ENCODE measurements at places on chromosomes 11 and 22.

DNA sequence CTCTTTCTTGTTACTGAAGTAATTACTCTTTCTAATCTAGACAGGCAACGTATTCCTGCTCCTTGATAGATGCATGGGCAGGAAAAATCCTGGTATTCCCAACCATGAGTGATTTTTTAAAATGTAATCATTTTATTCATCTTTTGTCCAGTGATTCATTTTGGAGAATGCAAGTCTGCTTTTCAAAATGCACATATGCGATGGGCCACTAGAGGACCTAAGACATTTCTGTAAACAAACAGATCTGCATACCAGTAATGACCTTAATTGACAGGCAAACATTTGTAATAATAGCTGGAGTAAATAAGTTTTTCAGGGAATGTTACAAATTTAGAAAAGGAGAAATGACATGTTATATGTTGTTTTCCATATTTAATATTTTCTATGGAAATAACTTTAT, 1167.6 kb downstream of the JRKL start:
- no peak for DNase-seq

DNA sequence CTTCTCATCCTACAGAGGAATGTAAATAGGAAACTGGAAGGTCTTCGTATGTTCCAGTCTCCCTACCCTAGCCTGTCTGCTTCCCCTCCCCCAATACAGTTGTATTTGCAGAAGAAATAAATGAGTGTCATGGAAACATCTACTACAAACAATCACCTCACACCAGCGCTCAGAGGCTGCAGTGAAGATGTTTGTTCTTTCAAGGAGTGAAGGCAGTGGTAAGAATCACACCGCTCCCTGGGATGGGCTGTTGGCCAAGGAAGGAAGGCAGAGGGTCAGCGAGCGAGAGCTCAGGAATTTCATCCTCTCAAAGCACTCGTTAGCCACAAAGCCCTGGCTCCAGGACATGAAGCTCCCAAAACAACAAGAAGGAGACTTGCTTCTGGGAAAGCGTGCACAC, 1.1 kb upstream of the IGSF9B start:
- DNase-seq = no peak

- no peak for DNase-seq
Observed at GRCh38 chr11:33895752-33896137, 3.9 kb upstream of the LMO2 start.

GRCh38 chr22:45235101-45235777, 5.5 kb downstream of the KIAA0930 start:
- DNase-seq = no peak

DNA sequence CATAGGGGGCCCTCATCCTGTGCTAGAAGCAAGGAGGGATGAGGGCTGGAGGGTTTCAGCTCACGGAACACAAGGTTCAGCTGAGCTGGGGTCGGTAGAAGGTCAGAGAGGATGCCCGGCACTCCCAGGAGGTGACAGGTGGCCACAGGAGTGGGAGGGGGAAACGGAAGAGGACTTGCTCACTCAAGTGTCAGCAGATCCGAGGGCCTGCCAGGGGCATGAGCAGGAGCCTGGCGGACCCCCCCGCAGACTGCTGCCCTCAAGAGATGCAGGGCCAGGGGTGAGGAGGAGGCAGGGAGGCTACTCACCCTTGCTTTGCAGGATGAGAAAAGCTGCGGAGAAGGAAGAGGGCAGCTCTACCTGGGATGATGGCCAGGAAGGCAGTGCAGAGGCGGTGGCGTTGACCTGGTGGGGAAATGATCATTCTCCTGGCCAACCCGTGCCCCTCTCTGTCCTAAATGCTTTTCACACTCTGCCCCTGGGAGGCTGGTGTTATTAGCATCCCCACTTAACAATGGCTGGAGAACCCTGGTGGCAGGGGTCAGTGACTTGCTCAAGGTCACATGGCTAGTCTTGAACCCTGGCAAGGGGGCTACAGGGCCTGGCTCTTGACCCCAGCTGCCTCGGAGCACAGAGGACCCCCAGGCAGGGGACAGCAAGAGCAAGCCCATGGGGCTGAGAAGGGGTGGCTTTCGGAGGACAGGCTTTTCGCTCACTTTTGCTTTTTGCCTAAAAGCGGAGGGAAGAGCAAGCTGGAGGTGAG, 30.1 kb upstream of the CSNK1E start:
- DNase-seq = peak; percentile 40

DNA sequence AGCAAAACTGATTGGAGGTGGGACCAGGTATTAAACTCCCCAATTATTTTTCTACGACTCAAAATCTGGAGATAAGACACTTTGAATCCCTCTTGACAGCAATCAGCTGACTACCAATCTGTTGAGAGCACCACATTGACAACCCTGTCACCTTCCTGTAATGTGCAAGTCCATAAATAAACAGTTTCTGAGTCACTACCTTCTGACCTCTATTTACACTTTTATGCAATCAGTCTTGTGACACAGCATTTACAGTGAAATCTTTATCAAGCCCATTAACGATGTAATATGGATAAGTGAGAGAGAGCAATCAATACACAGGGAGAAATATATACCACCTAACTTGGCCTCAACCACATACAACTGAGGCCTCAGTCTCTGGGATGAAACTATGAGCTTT, 283.7 kb upstream of the ANO5 start:
- DNase-seq = no peak

DNA sequence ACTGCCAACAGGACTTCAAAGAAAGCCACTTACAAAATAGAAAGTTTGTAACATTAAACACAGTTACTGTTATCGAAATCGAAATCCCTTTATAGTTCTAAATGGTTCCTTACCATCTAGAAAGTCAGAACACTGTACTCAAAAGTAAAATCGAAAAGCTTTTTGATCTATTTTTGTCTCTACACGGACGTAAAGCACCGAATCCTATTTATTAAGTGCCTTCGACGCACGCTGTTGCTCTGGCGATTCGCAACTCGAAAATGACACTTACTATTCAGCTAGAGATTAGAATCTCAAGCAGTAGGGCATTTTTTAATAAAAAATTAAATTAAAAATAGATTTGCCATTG, 78.3 kb downstream of the LARGE1 start:
- no peak for DNase-seq

GRCh38 chr11:115700981-115701875, 197.0 kb upstream of the CADM1 start:
- DNase-seq = no peak

DNA sequence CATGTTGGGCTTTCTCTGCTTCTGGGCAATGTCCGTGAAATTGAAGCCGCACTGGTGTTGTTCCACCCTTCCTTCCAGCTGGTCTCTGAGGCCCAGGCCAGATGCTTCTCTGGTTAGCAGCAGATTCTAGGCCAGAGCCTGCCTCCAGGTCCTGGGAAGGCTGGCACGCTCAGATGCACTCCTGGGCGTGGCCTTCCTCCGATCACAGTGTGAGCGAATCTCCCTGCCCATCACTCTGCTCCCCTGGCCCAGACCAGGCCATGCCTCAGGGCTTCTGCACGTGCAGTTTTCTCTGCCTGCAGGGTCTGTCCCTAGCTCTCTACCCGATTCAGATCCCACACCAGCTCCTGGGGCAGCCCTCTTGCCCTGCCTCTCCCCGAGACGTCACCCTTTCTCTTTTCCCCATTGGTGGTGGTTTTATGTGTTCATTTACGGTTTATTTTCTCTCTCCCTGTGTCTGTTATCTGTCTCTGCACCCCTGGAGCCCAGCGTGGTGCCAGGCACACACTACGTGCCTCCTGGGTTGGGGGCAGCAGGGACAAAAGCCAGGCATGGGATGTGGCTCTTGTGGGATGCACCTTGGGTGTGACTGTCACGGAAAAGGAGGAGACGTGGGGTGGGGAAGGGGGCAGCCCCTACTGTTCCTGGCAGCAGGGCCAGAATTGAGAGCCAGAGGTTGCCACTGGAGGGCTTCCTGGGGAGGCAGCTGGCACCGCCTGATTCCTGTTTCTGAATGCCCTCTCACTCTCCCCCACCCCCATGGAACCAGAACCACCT, 66.0 kb downstream of the KCNQ1 start:
- no peak for DNase-seq

GRCh38 chr22:41827671-41828070, 5.2 kb upstream of the SREBF2 start:
- no peak for DNase-seq

GRCh38 chr22:36280379-36280778, 27.4 kb downstream of the APOL1 start:
- no peak for DNase-seq

DNA sequence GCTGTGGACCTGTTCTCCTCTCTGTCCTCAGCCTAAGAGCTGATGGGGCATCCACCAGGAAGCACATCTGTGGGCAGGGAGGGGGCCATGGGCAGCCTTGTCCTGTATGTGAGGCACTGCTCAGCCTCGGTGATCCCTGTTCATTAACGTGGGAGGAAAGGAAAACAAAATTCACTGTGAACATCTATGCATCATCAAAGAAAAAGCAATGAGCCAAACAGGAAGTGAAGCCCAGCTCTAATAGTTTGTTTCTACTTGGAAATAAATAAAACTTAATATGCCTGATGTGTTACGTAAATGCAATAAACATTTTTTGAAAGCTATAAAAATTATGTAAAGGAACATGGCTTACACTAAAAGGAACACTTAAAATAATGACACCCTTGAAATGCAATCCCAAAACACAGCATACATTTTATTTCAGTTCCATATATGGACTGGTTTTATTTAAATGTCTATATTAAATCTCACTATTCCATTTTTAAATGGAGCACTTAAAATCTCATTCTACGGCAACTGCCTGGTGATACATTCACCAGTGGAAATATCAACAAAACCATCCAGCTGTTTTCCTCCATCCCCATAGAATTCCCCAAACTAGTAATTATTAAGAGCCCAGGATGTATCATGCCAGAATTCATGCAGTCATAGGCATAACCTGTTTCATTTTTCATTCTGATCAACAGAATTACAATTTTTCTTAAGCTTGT, 78.3 kb downstream of the ZNF280B start:
- DNase-seq = no peak

DNA sequence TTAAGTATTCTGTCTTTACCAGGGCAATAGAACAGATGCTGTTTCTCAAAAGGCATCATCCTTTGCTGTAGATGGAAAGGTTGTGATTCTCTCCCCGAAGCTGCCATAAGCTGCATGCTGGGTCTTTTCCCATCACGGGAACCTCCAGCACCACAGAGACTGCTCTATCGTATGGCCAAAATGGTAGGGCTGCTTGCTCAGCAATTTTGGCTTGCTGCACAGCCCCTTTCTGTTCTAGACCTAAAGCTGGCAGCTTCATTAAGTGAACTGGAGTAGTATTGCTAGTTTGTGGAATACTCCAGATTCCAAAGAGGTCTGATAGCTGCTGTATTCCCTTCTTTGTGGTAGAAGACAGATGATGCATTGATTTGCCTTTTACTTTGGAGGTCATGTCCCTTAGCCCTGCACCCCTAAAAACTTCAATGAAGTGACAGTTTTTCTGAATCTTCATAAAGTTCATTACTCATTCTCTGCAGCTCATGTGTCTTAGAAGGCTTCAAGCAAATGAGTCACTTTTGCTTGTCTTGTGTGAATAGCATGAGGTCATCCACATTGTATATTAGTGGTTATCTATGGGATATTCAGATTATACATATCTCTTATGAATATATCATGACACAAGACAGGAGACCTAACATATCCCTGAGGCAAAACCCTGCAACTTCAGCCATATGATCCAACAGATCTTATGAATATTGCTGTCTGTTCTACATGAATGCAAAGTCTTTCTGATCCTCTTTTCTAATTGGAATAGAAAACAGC, 245.3 kb downstream of the FAM76B start:
- no peak for DNase-seq

DNA sequence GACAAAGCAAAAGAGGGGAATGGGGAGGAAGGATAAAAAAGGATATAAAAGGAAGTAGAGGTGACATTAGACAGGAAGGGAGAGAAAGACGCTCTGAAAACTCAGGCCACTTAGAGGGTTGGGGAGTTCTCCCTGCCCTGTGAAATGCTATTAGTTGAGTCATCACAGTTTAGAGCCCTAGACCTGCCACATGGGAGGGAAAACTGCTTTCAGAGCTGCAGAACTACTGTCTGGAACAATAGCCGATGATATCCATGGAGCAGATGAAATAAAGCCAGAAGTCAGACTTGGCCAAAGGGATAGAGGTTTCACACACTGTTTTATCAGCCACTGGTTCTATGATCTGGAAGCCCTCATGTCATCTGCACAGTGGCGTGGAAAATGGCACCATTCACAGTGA, 157.9 kb downstream of the NCAM1 start:
- no peak for DNase-seq

- peak; percentile 85 for DNase-seq
Observed at GRCh38 chr11:58900479-58901420, 38.5 kb upstream of the GLYATL1 start.

GRCh38 chr11:46930089-46930488, 6.5 kb upstream of the CSTPP1 start:
- DNase-seq = no peak

DNA sequence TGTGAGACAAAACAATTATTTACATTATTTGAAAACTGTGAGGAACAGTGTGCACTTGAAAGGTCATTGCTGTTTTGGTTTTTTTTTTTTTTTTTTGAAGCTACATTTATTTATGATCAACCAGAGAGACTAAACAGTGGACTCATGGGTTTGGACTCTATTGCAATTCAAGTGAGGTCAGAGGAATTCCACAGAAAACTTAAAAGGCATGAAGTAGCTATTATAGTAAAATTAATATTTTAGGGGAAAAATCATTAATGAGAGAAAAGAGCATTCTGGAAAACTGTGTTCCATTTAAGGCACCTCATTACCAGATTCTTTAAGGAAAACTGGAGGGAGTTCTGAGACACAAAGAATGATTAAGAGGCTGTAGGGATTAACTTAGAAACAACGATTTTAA, 102.8 kb downstream of the WNT11 start:
- DNase-seq = no peak

DNA sequence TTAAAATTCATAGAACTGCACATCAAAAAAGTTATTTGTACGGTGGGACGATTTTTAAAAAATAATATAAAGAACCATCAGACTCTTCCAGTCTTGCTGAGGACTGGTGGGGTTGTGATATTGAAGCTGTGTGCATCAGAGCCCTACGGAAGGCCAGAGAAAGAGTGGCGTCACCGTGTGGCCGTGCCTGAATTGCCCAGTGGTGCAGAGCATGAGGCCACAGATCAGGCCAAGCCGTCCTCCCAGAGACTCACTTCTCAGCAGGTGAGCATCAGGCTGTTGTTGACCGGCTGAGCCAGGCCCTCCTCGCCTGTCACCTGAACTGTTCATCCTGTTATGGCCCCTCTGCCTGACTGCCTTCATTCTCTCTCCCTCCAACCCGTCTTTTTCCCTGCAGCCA, 1013.9 kb downstream of the TBC1D22A start:
- no peak for DNase-seq

- no peak for DNase-seq
Observed at GRCh38 chr11:18615628-18616392, 16.2 kb downstream of the MISFA start.

GRCh38 chr22:30471616-30472318, at the start of gene SEC14L3:
TSS of gene SEC14L3 (minus strand) at chr22:30472017. CDS start at chr22:30471958, 59 bp downstream.
- DNase-seq = peak; percentile 92

- DNase-seq = no peak
Observed at GRCh38 chr22:35656284-35656752, 8.1 kb downstream of the APOL6 start.

- no peak for DNase-seq
Observed at GRCh38 chr22:49503321-49503720, 324.4 kb downstream of the BRD1 start.

GRCh38 chr11:116364348-116364747, 408.4 kb downstream of the BUD13 start:
- no peak for DNase-seq

GRCh38 chr11:74720596-74721478, 10.4 kb downstream of the CHRDL2 start:
- DNase-seq = no peak
